Mesothelial cell of epicardium (in vitro differentiated cells): ENCODE measurements at places on chromosomes 7 and 10.

- DNase-seq, result no peak
Measured at GRCh38 chr7:131652934-131653333, 96.5 kb upstream of the PODXL start.

DNA sequence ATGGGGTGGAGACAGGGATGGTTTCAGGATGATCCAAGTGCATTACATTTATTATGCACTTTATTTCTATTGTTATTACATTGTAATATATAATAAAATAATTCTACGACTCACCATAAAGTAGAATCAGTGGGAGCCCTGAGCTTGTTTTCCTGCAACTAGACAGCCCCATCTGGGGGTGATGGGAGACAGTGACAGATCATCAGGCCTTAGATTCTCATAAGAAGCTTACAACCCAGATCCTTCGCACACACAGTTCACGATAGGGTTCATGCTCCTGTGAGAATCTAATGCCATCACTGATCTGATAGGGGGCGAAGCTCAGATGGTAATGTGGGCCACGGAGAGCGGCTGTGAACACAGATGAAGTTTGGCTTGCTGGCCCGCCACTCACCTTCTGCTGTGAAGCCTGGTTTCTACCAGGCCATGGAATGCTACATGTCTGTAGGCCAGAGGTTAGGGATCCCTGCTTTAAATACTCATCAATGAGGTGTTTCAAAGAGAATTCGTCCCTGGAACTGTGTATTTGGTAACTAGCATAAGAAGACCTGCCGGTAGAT is 21.2 kb upstream of the PRKCQ start:
- DNase-seq, result no peak

DNA sequence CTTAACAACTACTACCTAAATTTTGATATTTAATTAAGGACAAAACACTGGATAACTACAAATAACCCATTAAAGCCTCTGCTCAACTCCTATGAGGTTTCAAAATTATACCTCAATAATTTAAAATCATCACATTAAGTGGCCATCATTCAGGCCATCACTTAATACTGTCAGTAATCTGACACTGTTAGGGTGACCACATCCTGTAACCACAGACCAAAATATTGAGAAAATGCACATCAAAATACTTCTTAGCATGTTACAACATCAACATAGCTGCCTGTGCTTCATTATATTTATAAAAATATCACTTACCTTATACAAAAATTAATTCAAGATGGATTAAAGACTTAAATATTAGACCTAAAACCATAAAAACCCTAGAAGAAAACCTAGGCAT is 23.3 kb downstream of the SEM1 start:
- no peak for DNase-seq

GRCh38 chr7:108662783-108663362 is 93.2 kb downstream of the DNAJB9 start:
- no peak for DNase-seq

- no peak for DNase-seq
Measured at GRCh38 chr7:149209518-149210269, 14.3 kb downstream of the ZNF282 start.

DNA sequence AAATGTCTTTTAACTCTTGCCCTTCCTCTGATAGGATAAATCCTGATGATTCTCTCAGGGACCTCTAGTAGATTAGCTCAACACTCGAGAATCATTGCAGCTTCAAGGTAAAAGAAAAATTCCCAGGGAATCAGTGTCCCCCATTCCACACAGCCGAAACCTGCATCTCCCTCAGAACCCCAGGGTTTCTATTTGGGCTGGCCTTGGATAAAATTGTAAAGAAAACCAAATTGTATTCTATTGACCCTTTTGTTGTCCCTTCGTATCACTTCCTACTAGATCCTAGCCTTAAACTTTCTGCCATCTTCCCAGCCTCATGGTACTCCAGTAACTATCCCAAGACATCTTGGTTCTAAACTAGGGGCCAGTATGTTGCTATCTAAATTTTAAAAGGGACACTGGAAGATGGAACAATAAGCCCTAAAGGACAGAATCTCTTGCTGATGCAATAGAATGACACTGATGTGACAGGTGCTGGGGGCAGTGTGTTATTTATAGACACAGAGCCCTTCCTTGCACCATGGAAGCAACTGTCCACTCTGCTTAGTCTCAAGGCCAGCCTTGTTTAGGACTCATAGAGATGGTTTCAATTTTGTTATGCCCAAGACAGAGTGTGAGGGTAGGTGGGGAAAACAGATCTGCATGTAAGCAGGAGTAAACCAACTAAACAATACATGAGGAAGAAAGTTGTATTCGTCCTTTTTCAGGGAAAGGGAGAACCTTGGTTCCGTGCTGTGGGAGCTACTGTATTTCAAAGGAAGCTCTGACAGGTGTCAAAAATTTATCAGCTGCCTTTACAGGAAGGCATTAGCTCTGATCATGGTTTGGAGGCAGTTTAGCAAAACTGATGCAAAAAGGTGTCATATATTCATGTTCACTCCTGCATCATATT is 7.6 kb downstream of the ASB15 start:
- DNase-seq, result no peak

DNA sequence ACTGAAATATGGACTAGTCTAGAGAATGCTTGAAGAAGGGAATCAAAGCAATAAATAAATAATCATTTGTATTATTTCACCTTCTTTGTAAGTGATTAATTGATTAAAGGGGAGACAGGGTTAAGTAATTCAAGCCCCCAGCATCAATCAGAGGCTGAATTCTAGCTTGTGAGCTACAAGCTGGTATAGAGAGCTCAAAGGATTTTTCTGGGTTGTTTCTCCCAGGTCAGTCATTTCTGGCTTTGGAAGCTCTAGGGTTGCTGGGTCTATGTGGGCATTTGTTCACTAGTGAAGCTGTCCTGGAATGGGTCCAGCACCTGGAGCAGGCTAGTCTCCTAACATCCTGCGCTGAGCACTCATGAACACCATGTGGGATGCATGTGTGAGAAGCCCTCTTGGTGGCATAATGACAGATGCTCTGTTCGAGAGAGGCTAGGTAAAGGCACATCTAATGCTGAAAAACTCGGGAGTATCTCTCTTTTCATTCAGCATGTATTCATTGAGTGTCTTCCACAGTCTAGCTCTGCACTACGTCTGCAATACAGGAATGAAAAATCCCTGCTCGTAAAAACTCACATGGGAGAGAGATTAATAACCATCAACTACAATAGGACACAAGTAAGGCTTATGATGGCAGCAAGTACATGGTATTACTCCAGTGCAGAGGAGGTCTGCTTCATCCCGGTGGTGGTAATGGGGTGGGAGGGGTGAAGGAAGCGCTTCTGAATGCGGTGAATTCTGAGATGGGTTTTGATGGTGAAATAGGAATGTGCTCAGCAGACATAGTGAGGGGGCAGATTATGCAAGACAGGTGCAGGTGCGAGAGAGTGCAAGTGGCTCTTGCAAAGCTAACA is 68.0 kb upstream of the NRP1 start:
- DNase-seq, result no peak

- no peak for DNase-seq
Measured at GRCh38 chr10:74114041-74114448, 36.6 kb downstream of the AP3M1 start.
